ENCODE measurements at places on chromosomes 13 and 19. TPM values are rescaled to one million over a fixed set of nuclear protein-coding genes. Genes with fewer than 3 reads are reported as not detected.

DNA sequence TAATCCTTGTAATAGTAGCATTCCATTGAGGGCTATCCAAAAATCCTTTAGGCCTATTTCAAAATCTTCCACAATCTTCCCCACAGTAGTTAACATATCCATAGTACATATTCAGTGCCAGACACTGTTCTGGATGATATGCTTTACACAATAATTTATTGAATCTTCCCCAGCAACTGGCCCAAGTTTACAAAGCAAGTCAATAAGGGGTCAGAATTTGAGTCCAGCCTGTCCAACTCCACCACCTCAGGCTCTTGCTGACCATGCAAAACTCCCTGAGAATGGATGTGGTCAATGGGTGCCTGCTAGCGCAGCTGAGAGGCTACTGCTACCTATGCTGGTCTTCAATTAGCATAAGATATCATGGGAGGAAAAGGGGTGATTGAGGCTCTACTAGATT lies 529.6 kb downstream of the FGF9 start:
- DNase-seq: no peak
- no peaks in the 10 kb centered on the region for H3K36me3 ChIP-seq
- no peaks in the 10 kb centered on the region for H3K4me1 ChIP-seq
- H3K4me3 ChIP-seq: no peak overlapping the region

DNA sequence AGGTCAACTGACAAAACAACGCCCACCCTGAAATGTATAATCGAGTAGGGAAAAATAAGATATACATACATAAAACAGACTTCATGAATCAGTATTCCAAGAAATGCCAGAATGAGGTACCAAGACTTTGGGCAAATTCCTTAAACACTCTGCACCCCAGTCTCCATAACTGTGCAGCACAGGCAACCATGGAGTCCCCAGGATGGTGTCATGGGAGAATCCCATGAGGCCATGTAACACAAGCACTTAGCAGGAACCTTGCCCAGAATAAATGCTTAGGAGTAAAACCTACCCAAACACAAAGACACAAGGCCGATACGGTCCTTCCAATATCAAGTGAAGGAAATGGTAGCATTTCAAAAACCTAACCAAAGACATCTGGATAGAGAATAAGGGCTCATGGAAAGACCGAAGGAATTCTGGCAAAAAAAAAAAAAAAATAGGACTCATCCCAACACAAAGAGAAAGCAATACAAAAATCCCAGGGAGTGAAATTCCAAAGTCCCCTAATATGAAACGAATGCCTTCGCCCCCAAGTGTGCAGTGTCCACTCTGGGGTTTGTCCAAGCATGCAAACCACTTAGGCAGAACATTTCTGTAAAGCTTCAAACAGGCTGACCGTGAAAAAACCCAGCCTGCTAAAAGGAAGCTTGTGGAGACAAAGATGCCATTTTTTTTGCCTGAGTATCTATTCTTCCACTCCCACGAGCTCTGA lies 11.1 kb downstream of the ZC3H4 start:
- H3K27me3 ChIP-seq: no peaks in the 10 kb centered on the region
- no peak overlapping the region for H3K4me3 ChIP-seq
- peaks cover 48% of the 10 kb centered on the region for H3K4me1 ChIP-seq
- no peak overlapping the region for H3K27ac ChIP-seq

GRCh38 chr19:42426643-42427042 lies 545 bp downstream of the LIPE start:
- no peak overlapping the region for H3K27ac ChIP-seq
- DNase-seq: no peak
- no peaks in the 10 kb centered on the region for H3K27me3 ChIP-seq
- no peaks in the 10 kb centered on the region for H3K36me3 ChIP-seq
- peaks cover 33% of the 10 kb centered on the region for H3K4me1 ChIP-seq

DNA sequence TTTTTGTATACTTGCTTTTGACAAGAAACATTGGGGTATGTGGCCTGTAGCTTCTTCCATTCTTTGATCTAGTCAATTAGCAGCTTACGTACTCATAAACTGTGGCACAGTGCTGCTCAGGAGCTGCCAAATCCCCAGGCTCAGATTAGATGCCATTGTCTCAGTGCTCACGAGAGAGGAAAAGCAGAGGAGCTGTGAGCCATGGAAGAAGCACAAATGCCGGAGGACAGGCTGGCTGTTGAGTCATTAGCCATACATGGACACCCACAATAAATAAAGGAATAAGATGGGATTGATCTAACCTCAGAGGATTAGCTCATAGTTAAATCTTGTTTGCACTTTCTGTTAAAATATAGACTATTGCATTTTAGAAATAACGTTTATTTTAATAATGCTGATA lies 121.7 kb downstream of the POSTN start:
- H3K4me1 ChIP-seq: no peaks in the 10 kb centered on the region
- H3K4me3 ChIP-seq: no peak overlapping the region
- no peaks in the 10 kb centered on the region for H3K36me3 ChIP-seq
- H3K27me3 ChIP-seq: no peaks in the 10 kb centered on the region
- DNase-seq: no peak
- no peak overlapping the region for H3K27ac ChIP-seq

DNA sequence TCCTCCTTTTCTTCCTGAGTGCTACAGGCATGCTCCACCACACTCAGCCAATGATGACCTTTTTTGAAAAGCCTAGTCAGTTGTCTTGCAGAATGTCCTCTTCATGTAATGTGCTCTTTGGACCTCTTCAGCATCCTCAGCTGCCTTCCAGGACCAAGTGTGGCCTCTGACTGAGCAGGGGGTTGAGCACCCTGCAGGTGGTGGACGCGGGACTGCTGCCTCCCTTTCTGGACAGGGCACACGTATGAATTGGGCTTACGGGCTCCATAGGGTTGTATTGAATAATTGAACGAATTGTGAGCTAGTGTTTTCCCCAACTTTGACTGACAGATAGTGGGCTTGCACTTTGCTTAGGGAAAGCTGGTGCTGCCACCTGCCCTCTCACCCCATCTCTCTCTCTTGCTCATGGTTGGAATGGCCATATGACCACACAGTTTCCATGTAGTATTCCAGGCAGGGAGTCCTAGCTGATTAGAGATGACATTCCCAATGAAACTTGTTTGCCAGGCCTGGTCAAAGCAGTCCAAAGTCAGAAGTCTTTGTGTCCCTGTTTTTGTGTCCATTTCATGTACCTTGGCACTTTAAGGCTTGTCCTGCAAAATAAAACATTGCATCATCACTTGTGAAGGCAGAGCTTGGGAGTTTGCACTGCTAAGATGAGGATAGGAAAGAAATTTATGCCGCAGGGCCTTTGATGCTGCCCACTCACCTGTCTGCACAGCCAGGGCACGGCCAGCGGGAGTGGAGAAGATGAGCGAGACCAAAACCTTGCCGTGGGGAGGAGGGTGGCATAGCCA lies 76.3 kb upstream of the NPAS1 start:
- no peak for DNase-seq
- H3K36me3 ChIP-seq: peaks cover 24% of the 10 kb centered on the region
- no peaks in the 10 kb centered on the region for H3K27me3 ChIP-seq
- no peak overlapping the region for H3K4me3 ChIP-seq
- H3K4me1 ChIP-seq: peaks cover 27% of the 10 kb centered on the region

GRCh38 chr13:97884707-97885468 lies 68.6 kb upstream of the IPO5 start:
- no peak overlapping the region for H3K27ac ChIP-seq
- no peaks in the 10 kb centered on the region for H3K36me3 ChIP-seq
- no peaks in the 10 kb centered on the region for H3K27me3 ChIP-seq
- no peak overlapping the region for H3K4me3 ChIP-seq
- no peaks in the 10 kb centered on the region for H3K4me1 ChIP-seq

- H3K4me3 ChIP-seq: no peak overlapping the region
- peaks cover 2% of the 10 kb centered on the region for H3K4me1 ChIP-seq
- H3K27ac ChIP-seq: no peak overlapping the region
- no peak for DNase-seq
- peaks cover 10% of the 10 kb centered on the region for H3K36me3 ChIP-seq
- H3K27me3 ChIP-seq: no peaks in the 10 kb centered on the region
These were observed 92.1 kb downstream of the ATP11A start for GRCh38 chr13:112781881-112782361.

DNA sequence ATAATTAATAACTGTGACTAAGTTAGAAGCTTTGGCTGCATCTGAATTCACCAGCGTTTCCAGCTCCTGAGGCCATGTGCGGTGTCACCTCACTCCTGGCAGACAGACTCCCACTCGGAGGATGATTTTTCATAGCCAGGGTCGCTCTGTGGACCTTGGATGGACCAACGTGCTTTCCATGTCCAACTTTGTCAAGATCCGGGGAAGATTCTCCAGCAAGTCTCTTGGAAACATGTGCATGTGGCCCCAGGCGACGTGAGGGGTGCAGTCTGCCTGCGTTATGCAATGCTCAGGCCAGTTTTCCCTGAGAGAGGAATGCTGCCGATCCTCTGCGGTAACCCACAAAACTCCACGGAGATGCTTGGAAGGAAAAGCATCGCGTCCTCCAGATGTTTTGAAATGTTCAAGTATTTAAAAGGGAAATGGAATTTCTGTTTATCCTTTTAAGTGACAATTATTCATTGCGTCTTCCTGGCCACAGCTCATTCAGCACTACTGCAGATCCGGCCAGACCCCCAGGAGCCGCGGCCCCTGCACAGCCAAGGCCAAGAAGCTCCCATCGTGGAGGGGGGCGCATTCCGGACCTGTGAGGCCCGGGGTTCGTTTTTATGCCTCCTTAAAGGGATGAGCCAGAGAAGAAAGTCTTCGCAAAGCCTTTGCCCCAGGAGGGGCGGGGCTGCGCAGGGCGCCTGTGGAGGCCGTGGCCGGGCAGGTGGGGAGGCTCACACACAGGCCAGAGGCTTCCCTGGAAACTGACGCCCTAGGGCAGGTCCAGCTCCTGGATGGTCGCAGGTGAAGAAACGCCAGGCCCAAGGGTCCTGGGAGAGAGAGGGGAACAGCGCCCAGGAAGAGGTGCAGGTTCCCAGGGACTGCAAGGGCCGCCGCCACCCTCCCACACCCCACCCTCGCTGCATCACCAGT lies 46.0 kb downstream of the C13orf46 start:
- no peaks in the 10 kb centered on the region for H3K36me3 ChIP-seq
- no peak for DNase-seq
- peaks cover 21% of the 10 kb centered on the region for H3K4me1 ChIP-seq

DNA sequence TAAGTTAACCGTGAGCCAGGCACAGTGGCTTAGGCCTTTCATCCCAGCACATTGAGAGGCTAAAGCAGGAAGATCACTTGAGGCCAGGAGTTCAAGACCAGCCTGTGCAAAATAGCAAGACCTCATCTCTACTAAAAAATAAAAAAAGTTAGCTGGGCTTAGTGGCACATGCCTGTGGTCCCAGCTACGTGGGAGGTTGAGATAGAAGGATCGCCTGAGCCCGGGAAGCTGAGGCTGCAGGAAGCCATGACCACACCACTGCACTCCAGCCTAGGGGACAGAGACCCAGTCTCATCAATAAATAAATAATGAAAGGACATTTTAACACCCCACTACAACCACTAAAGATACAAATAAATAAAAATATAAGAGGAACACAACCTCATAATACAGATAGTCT lies 21.6 kb downstream of the LSM14A start:
- no peak overlapping the region for H3K27ac ChIP-seq
- DNase-seq: no peak
- H3K4me3 ChIP-seq: no peak overlapping the region
- H3K4me1 ChIP-seq: peaks cover 6% of the 10 kb centered on the region

- no peaks in the 10 kb centered on the region for H3K4me1 ChIP-seq
- no peaks in the 10 kb centered on the region for H3K36me3 ChIP-seq
- DNase-seq: no peak
These were observed 99.4 kb downstream of the WASF3 start for GRCh38 chr13:26656919-26657318.

DNA sequence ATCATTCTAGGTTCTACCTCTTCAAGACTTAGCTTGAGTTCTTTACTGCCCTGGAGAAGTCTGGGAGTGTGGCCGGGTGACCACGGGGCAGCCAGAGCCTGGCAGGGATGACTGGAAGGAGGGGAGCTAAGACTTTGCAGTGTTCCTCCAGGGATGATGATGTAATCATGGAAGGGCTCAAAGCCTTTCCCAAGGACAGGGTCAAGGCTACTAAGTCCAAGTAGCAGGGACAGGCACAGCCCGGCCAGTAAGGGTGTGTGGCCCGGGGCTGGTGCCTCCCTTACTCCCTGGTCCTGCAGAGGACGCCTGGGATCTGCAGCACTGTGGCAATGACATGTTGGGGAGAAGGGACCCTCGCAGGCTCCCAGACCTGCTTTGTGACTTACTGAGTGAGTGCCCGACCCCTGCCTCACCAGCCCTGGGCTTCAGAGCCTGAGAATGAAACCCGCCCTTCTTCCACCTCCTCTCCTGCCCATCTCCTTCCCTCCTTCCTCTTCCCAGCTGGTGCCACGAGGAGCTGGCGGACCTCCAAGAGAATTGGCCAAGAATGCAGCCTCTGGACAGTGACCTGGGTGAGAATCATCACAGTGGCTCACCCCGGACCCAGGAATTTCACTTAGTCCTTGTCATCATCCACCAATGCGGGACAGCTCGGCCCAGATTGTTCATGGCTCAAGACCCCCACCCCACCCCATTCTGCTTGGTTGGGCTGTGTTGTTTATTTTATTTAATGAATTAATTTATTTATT lies 15.6 kb upstream of the FBXO17 start:
- H3K4me3 ChIP-seq: no peak overlapping the region
- no peak overlapping the region for H3K27ac ChIP-seq
- H3K27me3 ChIP-seq: no peaks in the 10 kb centered on the region
- H3K4me1 ChIP-seq: no peaks in the 10 kb centered on the region
- no peak for DNase-seq

- no peaks in the 10 kb centered on the region for H3K36me3 ChIP-seq
- H3K4me3 ChIP-seq: no peak overlapping the region
- H3K27me3 ChIP-seq: no peaks in the 10 kb centered on the region
These were observed 61.0 kb upstream of the F7 start for GRCh38 chr13:113044391-113045114.

DNA sequence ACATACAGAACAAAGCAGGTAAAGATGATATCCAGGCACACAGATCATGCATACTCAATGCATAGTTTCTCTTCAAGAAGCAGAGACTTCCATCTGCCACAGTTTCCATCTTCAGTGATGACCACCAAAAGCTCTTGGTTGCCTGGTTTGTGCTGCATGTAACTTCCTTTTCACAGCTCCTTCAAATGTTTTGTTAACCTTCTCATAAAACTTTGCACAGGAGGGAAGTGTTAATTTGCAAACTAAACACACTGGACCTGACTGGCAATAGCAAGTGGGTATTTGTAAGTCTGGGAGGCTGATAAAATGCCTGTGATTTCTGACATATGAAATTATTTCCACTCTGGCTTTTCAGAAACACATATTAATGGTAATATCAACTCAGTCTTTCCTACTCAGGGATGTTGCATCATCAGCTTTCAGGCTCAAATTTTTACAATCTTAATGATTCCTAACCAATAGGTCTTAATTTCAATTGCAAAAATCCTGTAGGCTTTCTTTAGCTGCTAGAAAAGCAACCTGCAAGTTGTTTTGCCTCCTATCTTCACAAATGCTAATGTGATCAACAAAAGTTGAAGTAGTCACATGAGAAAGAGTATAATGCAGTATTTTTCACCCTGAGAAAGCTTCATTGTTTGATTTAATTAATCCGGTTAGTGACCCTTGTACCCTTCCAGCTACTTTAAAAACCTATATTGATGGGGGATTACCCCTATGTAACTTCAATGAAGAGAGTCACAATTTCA lies 575.6 kb downstream of the DIAPH3 start:
- H3K4me3 ChIP-seq: no peak overlapping the region
- no peak overlapping the region for H3K27ac ChIP-seq
- H3K36me3 ChIP-seq: no peaks in the 10 kb centered on the region
- peaks cover 2% of the 10 kb centered on the region for H3K27me3 ChIP-seq
- H3K4me1 ChIP-seq: no peaks in the 10 kb centered on the region

Gene FFAR2
- not detected for total RNA-seq

Gene ADGRE3
- not detected for total RNA-seq

Gene ZNF506
- total RNA-seq: 35.3 TPM

Gene ACP7
- not detected for total RNA-seq

Gene GRK1
- not detected for total RNA-seq

Gene C19orf73
- 2.5 TPM for total RNA-seq

Gene APOC1
- total RNA-seq: not detected

All from T-cell (primary cell).